AG08395 (cell line): ENCODE measurements at places on chromosomes 2 and 18.

- no peak for DNase-seq
These were observed 217.0 kb upstream of the PIEZO2 start for GRCh38 chr18:11366410-11366809.

GRCh38 chr2:45138904-45139303 lies 129.7 kb upstream of the SIX2 start:
- no peak for DNase-seq

DNA sequence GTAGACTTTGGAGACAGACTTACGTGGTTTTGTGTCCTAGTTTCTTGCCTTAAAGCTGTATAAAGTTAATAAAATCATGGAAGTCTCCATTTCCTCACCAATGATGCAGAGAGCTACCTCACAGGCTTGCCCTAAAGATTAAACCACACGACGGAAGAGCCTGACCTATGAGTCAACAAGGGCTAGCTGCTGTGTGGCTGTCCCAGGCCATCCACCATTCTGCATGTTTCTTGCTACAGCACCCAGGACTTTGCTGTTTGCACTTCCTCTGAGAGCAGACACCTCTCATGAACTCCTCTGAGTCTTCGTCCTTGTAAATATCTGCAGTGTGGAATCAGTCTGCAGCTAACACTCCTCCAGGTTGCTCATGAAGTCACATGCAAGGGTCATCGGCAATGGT lies 160.0 kb upstream of the TRIB2 start:
- peak; percentile 15 for DNase-seq

- no peak for DNase-seq
These were observed 27.0 kb downstream of the SLC40A1 start for GRCh38 chr2:189553504-189554088.

DNA sequence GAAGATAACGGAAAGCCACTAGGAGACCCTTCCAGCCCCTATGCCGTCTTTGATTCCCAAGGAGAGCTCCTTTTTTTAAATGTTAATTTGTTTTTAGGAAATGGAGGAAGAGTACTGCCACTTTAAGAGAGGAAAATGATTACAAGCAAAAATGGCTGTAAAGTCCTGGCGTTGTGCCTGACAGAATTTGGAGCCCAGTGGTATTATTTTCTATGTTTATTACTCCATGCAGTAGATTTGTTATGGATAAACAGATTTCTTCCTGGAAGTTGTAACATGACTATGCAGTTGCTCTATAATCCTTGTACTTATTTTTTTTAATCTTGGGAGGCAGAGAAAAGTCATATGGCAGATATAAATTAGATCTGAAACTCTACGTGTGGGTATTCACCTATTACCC lies 141.3 kb downstream of the GBX2 start:
- DNase-seq = no peak

GRCh38 chr2:50018921-50019320 lies 864.6 kb upstream of the FSHR start:
- DNase-seq = no peak

DNA sequence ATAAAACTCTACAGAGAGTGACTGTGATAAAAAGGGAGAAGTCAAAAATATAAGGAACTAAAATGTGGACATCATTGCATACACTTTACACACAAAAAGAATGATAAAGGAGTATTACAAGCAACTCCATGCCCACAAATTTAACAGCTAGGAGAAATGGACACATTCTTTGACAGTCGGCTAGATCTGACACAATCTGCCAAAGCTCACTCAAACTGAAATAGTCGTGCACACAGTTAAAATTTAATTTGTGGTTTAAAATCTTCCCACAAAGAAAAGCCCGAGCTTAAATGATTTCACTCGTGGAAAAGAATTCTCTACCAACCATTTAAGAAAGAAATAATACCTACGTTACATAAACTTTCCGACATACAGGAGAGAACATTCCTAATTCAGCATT lies 132.4 kb downstream of the ZAP70 start:
- DNase-seq = no peak

DNA sequence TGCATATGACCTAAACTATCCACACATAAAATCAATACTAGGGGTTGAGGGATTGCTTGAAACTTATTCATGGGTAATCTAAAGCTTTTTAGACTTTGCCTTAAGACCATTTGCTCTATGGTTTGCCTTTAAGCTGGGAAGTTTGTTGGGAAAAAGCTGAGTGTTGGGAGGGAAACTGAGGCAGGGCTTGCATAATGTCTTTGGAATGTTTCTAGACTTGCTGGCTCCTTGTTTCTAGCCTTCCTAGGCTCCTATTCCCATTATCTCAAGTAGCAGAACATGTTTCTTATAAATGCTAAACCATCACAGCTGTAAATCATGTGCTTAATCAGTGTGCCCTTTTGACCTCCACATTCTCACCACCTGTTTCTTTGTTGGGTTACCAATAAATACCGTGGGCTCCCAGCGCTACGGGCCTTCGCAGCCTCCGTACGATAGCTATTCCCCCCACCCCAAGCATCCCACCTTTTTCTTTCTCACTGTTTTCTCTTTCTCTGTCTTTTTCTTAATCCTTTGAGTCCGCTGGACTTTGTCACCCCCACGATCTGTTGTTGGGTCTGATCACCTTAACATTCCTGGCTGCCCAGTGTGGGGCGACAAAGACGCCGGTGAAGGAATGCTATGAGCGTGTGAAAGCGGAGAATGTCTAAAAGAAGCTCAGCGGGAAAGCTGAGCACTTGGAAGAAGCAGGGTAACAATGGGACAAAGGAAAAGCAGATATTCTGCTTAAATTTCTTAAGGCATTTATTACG lies 49.4 kb upstream of the CWC22 start:
- no peak for DNase-seq

DNA sequence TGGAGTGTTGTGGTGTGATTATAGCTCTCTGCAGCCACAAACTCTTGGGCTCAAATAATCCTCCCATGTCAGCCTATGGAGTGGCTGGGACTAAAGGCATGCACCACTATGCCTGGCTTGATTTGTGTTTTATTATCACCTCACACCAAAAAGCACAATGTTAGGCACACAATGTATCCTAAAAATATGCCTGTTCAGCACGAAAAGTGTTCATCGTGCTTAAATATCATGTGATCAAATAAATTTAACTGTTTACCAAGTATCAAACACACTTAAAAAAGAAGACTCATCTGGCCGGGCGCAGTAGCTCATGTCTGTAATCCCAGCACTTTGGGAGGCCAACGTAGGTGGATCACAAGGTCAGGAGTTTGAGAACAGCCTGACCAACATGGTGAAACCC lies 5.6 kb downstream of the CCT4 start:
- DNase-seq = no peak

DNA sequence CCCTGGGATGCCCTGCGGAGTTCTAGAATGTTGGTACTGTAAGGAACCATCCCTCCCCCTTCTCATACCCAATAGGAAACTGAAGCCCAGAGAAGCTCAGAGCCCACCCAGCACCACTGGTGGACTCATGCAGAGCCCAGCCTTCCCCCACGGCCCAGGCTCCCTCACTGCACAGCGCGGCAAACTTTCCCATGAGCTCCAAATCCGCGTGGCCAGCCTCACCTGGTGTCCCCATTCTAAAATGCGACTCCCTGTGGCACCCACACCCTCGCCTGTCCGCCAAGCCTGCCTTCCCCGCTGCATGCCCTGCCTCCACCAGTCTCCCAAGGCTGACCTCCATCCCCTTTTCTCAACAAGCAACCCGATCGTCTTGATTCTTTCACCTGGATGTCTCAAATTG lies 51.1 kb downstream of the PTGR3 start:
- no peak for DNase-seq

- no peak for DNase-seq
These were observed 52.8 kb upstream of the CABYR start for GRCh38 chr18:24086082-24086481.

GRCh38 chr2:219720956-219721355 lies 93.5 kb downstream of the SLC4A3 start:
- DNase-seq = no peak

DNA sequence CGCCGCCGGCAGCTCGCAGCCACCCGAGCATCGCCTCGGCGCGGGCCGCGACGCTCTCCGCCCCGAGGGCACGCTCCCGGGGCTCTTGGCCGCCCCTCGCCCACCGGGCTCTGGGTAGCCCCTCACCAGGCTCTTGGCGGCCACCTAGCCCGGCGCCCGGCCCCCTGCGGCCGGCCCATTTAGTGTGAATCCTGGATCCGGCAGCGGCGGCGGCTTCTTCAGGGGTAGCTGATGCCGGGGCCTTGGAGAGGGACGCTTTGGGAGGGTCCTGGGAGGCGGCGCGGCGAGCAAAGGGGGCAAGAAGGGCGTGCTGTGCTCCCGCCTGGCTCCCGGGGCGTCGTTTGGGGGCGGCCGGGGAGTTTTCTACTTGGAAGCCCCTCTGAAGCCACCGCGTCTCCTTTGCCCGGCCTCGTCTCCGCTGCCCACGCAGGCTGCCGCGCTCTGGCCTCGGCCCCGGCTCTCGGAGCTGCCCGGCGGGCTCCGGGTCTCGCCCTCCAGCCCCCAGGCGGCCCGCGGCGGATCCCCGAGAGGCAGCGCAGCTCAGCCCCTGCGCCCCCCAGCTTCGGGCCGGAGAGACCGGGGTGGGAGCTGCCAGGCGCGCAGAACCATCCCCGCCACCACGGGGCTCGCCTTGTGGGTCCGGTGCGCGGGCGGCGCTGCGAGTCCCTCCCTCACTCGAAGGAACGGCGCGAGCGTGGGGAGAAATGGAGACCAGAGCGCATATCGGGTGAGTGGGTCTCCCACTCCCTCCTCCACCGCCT lies 509 bp downstream of the PIEZO2 start:
- DNase-seq = no peak

- DNase-seq = peak; percentile 79
These were observed 9.3 kb upstream of the TBC1D8 start for GRCh38 chr2:101160454-101160853.

- no peak for DNase-seq
These were observed 28.4 kb upstream of the TANK start for GRCh38 chr2:161131804-161132203.

GRCh38 chr2:165627470-165627869 lies 158.0 kb downstream of the CSRNP3 start:
- no peak for DNase-seq

GRCh38 chr2:199468561-199469513 lies 11.1 kb upstream of the SATB2 start:
- DNase-seq = no peak

- DNase-seq = peak; percentile 88
These were observed 7.4 kb upstream of the NPC1 start for GRCh38 chr18:23593720-23594119.

DNA sequence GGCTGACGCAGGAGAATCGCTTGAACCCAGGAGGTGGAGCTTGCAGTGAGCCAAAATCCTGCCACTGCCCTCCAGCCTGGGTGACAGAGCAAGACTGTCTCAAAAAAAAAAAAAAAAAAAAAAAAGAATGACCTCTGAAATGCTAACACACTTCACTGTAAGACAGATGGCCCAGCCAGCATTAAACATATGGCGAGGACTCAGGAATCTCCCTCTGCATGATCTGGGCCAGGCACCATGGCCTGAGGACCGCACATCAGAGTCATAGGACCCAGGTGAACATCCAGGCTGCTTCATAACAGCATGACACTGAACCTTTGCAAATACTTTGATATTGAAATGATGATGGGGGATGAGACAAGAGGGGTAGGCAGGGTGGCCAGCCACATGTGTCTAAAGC lies 56.1 kb upstream of the DNMT3A start:
- no peak for DNase-seq

DNA sequence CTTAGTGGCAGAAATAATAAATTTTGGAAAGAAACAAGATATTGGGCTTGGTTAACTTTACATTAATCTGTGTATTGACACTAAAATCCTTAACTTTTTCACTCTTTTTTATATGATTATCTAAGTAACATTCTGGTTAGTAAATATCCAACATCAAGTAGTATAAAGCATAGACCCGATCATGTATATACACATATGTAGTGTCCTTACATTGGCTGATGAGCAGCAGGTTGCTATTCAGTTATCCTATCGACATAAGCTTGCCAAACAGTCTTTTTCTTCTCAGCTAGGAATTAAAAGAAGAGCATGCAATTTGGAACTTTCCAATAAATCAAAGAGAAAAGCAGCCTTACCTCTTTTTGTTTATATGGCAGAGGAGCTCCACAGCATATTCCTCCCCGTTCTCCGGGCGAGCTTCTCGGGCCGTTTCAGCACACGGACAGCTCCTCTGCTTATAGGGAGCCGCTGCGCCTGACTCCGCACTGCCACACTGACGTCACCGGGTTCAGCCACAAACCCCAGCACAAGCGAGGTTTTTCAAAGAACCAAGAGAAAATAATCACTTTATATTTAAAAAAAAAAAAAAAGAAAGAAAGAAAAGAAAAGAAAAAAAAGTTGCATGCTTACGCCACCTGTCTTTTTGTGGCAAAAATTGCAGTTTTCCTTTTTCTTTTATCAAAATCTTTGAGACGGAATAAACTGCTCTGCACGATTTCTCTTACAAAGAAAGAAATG lies at the start of gene SCG2:
Gene SCG2 (minus strand): TSS at position 430 of the 735 bp plus-strand sequence. CDS start 3,079 bp downstream, outside the sequence.
- peak; percentile 84 for DNase-seq

GRCh38 chr18:26233208-26233607 lies 7.0 kb downstream of the TAF4B start:
- DNase-seq = no peak

GRCh38 chr18:76634564-76634963 lies 139.5 kb upstream of the ZNF516 start:
- DNase-seq = no peak

DNA sequence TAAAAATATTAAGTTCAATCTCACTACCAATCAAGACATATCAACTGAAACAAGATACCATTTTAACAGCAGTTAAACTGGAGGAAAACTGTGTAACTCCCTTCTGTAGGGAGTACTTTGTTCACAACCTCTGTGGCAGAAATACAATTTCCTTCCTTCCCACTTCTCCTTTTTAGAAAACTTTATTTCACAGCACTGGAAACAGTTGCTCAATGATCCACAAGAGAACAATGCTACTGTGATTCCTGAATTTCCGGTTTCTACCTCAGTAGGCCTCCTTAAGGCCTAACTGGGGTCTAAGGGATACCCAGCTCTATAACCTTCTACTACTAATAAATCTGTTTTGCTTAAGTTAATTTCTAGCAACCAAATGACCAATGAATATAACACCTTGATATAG lies 14.1 kb downstream of the TLK1 start:
- no peak for DNase-seq

DNA sequence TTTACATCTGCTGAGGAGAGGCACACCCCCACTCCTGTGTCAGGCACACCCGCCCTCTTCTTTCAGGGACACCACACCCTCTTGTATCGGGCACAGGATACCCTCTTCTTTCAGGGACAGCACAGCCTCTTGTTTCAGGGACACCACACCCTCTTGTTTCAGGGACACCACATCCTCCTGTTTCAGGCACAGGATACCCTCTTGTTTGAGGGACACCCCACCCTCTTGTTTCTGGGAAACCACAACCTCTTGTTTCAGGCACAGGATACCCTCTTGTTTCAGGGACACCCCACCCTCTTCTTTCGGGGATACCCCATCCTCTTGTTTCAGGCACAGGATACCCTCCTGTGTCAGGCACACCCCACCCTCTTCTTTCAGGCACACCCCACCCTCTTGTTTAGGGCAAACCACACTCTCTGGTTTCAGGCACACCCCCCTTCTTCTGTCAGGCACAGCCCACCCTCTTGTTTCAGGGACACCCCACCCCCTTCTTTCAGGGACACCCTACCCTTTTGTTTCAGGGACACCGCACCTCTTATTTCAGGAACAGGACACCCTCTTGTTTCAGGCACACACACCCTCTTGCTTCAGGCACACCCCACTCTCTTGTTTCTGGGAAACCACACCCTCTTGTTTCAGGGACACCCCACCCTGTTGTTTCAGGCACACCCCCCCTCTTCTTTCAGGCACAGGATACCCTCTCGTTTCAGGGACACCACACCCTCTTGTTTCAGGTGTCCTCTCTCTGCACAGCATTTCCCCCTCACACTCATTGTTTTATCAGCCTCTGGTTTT lies 96.2 kb downstream of the TPO start:
- no peak for DNase-seq

GRCh38 chr2:85390941-85391669 lies 19.1 kb downstream of the CAPG start:
- peak; percentile 57 for DNase-seq
